CD4-positive, alpha-beta T cell (primary cell): ENCODE measurements at places on chromosomes 2 and 18. TPM values are rescaled to one million over a fixed set of nuclear protein-coding genes. Genes with fewer than 3 reads are reported as not detected.
A peak's percentile ranks its signal among the peaks of the same experiment; 100 is the strongest.

DNA sequence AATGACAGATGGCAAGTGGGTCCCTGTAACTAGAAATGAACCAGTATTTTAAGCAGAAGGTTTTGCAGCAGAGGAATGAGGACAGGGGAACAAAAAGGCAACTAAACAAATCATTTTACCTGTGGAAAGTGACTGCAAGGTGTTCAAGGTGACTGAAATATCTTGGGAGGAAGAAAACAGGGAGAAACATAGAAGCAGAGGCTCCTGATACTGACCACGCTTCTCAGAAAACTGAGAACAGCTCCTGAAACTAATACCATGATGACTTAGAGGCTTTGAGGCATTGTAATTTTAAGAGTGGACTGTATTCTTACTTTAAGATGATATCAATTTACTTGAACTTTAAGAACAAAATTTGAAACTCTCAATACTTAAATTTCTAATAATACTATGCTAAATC is at the start of gene DYTN:
Gene DYTN, minus strand, starts transcription at position 101 of the 400 bp plus-strand sequence. CDS start 117 bp downstream, outside the sequence.
- no peak for DNase-seq

DNA sequence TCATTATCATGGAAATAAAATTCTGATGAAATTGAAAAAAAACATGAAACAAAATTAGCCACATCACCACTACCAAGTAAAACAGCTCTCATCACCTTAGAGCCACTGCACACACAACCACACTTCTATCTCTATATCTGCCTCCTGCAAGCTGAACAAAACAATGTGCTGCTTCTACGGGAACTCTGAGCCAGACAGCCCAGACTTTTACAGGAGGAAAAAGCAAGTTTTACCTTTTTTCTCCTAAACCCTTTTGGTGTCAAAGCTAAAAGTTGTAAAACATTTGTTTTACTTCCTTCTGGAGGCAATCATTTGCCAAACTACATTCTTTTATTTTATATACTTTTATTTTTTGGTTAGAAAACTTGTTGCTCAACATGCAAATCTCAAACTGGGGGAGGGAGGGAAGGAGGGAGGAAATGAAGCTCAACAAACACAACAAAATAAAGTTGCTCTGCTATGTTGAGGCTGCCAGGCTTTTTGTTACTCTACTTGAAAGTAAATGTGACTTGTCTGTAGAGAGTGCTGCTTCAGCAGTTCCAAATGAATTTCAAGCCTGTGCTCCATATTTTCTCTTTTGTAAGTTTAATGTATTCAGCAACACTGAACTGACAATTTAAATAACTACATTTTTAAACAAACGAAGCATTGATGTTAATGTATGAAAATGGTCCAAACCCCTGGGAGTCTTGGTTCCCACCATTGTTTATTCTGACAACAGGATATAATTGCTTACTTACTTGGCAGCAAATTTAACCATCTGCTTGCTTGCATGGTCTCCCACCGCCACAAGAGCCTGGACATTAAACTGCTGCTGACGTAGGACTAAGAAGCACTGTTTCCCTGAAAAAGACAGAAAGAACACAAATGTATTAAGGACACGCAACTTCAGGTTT is 24.5 kb downstream of the DARS1 start:
- peak; percentile 53 for DNase-seq

GRCh38 chr2:105977212-105977611 is 216.9 kb downstream of the UXS1 start:
- no peak for DNase-seq

- DNase-seq: peak; percentile 71
These were observed 29.1 kb downstream of the HPCAL1 start for GRCh38 chr2:10331702-10332401.

- no peak for DNase-seq
These were observed 512.1 kb upstream of the SYT4 start for GRCh38 chr18:43789234-43790000.

GRCh38 chr18:23943104-23943503 is 71.5 kb upstream of the TTC39C start:
- peak; percentile 23 for DNase-seq

GRCh38 chr2:241868661-241869081 is 858 bp upstream of the RTP5 start:
- peak; percentile 32 for DNase-seq

DNA sequence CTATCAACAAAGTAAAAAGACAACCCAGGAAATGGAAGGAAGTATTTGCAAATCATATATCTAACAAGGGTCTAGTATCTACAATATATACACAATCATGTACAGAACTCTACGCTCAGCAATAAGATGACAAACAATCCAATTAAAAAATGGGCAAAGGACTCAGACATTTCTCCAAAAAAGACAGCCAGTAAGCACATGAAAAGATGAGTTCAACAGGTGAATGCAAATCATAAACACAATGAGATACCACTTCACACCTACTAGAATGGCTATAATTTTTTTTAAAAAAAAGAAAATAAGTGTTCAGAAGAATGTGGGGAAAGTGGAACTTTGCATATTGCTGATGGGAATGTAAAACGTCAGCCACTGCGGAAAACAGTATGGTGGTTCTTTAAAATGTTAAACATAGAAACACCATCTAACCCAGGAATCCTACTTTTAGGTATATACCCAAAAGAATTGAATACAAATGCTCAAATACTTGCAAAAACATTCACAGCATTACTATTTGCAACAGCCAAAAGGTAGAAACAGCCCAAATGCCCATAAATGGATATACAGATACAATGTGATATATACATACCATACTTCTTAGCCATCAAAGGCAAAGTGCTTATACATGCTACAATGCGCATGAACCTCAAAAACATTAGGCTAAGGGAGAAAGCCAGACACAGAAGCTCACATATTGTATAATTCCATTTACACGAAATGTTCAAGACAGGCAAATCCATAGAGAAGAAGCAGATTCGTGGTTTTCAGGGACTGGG is 121.2 kb downstream of the CABYR start:
- DNase-seq: no peak

Gene PLGLB1
- total RNA-seq: 1.5 TPM

Gene ZEB2
- total RNA-seq: 12.3 TPM
